Stimulated activated CD8-positive, alpha-beta memory T cell treated with anti-CD3 and anti-CD28 coated beads, Interleukin-7, amount 100 ng/mL, for 48 hours (primary cell): ENCODE measurements at places on chromosomes 6 and 20.

DNA sequence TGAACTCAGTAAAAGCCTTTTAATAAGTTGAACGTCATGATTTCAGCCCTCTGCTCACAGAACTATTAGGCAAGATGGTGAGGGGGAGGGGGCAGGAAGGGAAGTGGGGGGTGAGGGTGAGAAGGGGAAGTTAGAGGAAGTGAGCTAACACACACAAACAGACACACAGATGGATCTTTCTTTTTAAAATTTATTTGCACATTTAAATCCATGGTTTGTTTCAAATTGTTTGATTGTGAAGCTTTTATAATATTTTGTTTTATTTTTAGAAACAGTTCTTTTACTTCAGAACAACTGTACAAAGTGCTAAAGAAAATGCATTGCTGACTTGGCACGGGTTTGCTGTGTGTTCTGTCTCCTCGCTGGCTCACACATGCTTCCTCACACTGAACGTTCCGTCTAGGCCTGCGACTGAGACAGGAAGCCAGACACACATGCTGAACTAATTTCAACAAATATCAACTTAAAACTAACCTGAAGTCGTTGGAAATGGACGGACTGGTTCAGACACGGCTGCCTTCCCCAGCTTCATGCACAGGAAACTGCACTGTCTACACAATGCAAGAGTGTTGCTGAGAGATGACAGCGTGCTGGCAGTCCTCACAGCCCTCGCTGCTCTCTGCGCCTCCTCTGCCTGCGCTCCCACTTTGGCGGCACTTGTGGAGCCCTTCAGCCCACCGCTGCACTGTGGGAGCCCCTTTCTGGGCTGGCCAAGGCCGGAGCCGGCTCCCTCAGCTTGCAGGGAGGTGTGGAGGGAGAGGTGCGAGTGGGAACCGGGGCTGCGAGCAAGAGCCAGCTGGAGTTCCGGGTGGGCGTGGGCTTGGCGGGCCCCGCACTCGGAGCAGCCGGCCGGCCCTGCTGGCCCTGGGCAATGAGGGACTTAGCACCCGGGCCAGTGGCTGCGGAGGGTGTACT lies 8.1 kb upstream of the ZBP1 start:
- peak; percentile 30 for DNase-seq

GRCh38 chr6:168247443-168248147 lies 72.0 kb downstream of the DACT2 start:
- no peak for DNase-seq

DNA sequence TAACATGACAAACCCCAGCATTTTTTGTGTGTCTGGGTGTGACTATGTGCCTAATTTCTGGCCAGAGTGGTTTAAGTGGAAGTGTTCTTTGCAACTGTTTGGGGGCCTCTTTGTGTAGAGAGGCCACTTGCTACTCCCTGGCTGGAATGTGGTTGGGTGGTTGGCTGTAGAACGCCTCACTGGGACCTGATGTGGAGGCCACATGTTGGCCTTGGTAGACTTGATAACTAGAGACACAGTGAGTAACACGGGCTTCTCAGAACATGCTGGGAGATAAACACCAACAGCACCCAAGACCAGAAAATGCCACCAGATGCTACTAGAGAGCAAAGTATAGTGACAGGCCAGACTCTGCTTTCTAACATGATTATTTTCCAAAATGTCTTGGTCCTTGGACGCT lies 111.2 kb upstream of the ZFP64 start:
- no peak for DNase-seq

- DNase-seq: no peak
Observed at GRCh38 chr6:104702126-104702841, 157.4 kb downstream of the HACE1 start.

- no peak for DNase-seq
Observed at GRCh38 chr6:156849806-156850205, 72.6 kb downstream of the ARID1B start.

DNA sequence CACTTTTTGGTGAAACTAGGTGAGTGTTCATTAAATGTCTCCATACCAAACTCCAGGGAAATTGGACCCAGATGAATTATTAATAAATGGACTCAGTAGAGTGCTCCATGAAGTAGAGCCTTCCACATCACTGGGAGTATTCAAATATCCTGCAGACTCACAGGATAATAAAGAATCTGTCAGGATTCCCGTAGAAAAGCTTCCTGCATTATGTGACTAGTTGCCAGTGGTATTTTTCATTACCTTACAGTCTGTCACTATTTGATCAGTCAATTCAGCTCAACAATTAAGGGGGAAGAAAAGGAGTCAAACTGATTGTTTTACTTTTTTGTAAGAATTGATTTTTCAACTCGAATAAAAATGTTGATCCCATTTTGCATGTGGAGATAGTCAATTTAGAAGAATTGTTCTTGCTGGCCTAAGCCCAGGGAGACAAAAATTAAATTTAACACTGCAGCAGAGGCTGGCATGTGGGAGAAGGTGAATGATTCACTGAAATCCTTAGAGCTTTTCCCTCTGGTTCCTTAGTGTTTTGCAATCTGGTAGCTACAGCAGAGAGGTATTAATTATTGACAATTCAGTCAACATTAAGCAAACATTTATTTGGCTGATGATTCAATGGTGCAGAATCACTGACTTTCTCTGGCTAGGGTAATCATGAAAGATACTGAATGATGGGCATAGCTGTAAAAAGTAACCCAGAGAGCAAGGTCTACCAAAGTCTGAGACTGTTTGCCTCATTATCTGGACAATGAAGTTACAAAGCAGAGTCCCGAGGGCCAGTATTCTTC lies 442.4 kb downstream of the CD83 start:
- no peak for DNase-seq

DNA sequence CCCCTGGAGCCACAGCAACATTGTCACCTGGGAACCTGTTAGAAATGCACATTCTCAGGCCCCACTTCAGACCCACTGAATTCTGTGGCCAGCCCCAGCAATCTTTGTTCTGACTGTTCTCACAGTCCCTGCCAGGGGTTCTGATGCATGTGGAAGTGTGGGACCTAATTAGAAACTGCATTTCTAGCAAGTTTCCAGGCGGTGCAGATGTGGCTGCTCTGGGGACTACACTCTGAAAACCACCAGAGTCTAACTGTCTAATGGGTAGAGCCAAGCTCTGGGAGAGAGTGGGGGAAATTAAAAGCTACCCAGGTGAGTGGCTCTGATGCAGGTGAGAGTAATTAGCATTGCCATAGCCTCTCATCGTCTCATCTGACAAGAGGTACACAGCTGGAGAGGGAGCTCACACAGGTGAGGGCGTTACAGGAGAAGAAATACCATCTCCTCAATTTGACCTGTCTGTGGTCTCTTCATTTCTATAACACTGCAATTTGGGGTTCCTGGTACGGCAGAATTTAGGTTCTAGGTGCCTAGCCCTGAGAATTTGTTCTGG lies 66.0 kb downstream of the SNX5 start:
- no peak for DNase-seq

GRCh38 chr20:50438986-50439407 lies 71.2 kb upstream of the PTPN1 start:
- DNase-seq: no peak

DNA sequence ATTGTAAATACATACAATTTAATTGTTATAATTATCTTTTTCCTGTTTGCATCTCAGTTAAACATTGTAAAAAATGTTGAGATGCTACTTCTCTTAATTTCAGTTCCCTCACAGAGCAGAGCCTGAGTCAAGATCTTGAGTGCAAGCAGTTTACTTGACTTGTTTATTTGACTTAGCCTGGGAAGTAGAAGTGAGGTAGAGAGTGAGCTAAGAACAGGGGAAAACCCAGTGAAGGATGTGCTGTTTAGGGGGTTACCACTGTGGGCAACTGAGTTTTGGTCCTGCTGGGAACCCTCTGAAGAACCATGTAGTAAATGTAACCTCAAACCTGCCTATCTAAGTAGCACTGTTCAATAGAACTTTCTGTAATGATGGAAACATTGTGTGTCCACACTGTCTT lies 495.2 kb upstream of the FLRT3 start:
- DNase-seq: no peak

DNA sequence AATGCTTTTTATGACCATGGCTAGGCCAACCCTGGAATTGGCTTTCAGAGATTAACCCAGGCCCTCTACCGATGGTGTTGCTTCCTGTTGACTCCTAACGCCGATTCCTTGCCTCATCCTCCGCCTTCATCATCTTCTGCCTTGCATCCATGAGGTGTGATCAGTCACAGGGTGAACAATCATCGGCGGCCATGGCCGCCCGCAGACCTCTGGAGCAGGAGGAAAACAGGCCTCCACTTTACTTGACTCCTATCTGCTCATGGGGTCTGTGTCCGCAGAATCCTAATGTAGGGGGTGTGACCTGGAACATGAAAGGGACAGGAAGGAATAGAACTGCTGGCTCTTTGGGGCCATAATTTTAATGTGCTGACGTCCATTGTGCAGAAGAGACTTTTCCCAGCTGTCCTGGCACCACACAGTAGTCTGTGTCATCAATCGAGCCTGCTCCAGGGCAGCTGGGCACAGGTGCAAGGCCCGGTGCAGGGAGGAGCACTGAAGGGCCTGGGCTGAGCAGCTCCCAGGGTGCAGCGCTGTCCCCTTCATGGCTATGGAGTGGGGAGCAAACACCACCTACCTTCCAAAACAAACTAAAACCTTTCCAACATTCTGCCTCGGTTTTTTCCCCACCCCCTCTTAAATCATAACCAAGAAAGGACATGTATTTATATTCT lies 8.0 kb downstream of the SLC22A3 start:
- DNase-seq: no peak

- no peak for DNase-seq
Observed at GRCh38 chr6:154824076-154824475, 90.9 kb downstream of the SCAF8 start.

DNA sequence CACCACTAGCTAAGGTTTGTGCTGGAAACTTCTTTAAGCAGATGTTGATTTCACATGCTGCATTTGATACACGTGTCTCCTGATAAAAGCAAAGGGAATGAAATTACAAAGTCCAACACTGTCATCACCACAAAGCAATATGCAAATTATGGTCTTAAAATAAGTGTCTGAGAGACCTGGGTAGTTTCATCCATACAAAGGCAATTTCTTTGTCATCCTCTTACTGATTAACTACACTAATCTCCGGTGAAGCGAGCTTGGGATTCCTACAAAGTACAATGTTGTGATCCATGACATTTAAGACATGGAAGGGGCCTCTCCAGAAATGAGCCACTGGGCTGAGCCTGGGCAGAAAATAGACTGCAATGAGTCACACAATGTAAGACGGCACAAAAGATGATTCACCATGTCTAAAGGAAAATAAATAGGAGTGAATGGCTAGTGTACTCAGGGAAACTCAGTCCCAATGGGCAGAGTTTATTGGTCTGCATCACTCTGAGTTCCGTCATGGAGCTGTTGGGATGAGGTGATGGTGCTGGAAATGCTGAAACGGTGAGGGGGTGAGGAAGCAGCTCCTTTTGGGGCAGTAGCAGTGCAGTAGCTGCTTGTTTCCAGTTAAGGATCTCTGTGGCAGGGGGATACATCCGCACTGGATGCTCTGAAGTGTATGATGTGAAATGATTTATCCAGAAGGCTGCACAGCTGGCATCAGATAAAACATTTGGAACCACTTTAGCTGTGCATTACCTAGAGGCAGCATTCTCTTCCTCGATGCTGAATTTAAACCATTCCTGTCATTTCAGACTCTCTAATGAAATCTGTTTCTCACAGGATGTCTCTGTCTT lies 103.3 kb downstream of the IBTK start:
- DNase-seq: no peak

DNA sequence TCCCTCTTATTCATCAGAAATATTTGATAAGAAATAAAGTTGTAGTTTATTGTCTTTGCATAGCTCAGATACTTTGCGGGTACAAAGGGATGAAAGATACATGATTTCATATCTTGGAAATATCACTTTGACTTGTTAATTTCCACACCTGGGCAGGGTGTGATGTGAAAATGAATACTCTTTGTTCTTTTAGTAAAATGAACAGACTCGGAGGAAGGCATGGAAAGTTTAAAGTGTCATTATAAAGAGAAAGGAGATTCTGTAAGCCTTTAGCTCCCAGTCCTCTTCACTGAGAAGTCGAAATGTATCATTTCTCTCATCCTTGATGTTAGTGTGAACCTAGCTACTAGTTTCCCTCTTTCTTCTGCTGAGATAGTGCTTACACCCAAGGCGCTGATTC lies 36.7 kb upstream of the AKIRIN2 start:
- DNase-seq: no peak

DNA sequence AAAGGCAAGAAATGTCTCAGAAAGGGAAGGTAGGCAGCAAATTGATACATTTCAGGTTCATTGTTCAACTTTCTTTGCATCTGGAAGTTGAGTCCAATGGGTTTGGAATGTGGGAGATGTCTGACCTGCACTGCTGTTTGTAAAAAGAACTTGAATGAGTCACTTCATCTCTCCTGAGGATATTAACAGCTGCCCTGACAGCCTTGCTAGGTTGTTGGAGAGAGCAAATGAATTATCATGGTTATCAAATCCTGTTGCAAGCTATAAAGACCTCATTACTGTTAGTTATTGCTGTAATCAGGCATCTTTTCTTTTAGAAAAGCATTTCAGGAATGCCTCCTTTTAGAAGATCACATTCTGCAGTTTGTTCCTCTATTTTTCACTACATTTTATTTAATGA lies 23.0 kb upstream of the FLRT3 start:
- no peak for DNase-seq

DNA sequence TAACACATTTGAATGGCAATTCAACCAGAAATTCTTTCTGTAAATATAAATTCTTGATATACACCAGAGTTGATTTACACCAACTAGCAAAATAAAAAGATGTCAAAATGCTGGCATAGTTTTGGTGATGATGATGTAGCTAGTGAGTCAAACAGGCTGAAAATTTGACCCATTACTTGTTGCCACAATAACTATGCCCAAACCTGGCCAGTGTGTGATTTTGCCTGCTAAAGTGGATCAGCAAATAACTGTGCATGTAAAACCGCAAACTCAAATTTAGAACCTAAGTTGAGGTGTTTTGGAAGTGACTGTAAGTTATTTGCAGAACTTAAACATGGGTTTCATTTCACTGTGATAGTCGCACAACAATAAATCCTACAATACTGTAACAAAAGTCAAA lies 125.9 kb downstream of the KIF6 start:
- no peak for DNase-seq

GRCh38 chr6:45420083-45420908 lies 42.6 kb upstream of the SUPT3H start:
- DNase-seq: peak; percentile 37

GRCh38 chr6:47581591-47581990 lies 104.0 kb downstream of the CD2AP start:
- no peak for DNase-seq
